SHP77 treated with DMSO at 0.1 percent for 48 hours (cell line): ENCODE measurements at places on chromosomes 1 and 21.
A peak's percentile ranks its signal among the peaks of the same experiment; 100 is the strongest.

GRCh38 chr21:34017039-34017961 lies 56.1 kb upstream of the MRPS6 start:
- no peak for DNase-seq

- DNase-seq: no peak
Observed at GRCh38 chr21:42974832-42975820, 764 bp downstream of the PKNOX1 start.

GRCh38 chr1:20014153-20014552 lies 34.7 kb upstream of the PLA2G2A start:
- no peak for DNase-seq

GRCh38 chr1:11456965-11457364 lies 22.0 kb upstream of the DISP3 start:
- DNase-seq: no peak

DNA sequence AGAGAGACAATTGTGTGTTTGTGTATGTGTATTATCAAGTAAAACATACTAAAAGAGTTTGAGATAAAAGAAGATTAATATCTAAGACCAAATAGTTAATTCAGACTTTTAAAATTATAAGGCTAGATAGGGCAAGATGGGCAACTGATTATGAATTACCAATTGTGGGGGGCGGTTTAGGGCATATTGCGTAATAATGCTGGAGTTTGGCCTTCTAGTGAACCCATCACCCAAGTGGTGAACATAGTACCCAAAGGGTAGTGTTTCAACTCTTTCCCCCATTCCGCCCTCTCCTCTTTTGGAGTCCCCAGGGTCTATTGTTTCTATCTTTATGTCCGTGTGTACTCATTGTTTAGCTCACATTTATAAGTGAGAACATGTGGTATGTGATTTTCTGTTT lies 55.4 kb downstream of the FRRS1 start:
- DNase-seq: no peak

- DNase-seq: peak; percentile 34
Observed at GRCh38 chr1:26234644-26235370, 807 bp downstream of the CEP85 start.

- no peak for DNase-seq
Observed at GRCh38 chr21:32003411-32003810, 130.6 kb downstream of the HUNK start.

- DNase-seq: no peak
Observed at GRCh38 chr1:211535346-211535745, 43.4 kb upstream of the RD3 start.

DNA sequence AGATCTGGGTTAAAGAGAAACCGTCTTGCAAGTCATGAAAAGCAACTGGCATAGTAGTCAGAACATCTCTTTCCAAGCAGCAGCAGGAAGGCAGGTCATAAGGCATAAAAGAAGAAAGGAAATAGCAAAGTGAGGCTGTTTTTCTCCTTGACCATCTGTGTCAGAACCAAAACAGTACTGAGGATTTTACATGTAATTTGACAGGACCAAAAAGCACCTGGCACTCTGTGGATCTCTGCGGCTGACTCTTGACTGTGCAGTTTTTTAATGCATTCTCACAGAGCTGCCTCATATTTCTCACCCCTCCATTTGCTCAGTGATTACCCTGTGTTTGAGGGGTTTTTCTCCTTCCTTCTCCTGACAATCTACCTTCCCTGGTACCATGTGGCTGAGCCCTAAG lies 17.7 kb downstream of the TBX15 start:
- no peak for DNase-seq

DNA sequence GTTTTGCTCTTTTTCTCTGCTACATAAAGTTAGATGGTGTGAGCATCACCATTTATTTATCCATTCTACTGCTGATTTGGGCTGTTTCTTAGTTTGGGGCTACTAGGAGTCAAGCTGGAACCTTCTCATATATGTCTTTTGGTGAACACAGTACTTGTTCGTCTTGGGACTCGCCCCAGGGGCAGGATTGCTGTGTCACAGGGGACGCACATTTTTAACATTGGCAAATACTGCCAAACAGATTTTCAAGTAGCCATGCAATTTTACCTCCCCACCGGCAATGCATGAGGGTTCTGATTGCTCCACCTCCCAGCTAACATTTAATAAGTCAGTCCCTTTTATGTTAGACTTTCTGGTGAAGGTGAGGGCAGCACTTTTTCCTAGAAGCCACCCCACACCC lies 7.5 kb upstream of the IFFO2 start:
- DNase-seq: no peak

DNA sequence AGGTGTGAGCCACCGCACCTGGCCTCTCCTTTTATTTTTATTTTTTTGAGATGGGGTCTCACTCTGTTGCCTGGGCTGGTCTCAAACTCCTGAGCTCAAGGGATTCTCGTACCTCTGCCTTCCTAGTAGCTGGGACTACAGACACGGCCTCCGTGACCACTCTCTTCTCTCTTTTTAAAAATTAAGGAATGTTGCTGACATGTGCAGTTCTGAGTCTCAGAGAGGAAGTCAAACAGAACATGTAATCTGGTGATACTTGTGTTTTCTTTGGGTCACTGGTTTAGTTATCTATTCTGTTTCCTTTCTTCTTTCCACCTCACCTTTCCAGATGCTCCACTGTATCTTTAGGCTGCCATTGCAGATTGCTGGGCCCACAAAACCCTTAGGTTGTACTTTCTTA lies 2.7 kb downstream of the WDTC1 start:
- no peak for DNase-seq

- DNase-seq: no peak
Observed at GRCh38 chr1:42736152-42736551, 3.9 kb downstream of the CLDN19 start.

- DNase-seq: no peak
Observed at GRCh38 chr1:9085306-9085940, 16.0 kb upstream of the SLC2A5 start.

DNA sequence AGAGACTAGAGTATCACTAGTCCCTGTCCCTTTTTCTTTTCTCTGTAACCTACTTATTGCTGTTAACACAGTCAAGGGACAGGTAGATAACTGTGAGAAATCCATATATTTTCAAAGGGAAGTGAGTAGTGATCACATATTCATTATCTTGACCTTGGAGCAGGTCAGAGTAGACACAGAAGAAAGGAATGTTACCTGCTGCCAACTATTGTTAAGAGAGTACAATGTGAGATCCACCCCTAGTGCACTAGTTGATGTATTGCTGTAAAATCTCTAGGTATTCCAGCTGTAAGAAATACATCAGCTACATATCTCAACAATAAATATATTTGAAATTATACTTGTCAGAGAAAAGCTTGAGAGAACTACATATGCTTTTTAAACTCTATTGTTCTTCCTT lies 68.7 kb upstream of the ADGRL2 start:
- DNase-seq: no peak

- no peak for DNase-seq
Observed at GRCh38 chr21:42321845-42322244, 6.6 kb upstream of the TFF3 start.

GRCh38 chr1:215567491-215568298 lies 591 bp downstream of the KCTD3 start:
- peak; percentile 46 for DNase-seq

- DNase-seq: no peak
Observed at GRCh38 chr1:187692799-187693198, 864.0 kb downstream of the PLA2G4A start.

DNA sequence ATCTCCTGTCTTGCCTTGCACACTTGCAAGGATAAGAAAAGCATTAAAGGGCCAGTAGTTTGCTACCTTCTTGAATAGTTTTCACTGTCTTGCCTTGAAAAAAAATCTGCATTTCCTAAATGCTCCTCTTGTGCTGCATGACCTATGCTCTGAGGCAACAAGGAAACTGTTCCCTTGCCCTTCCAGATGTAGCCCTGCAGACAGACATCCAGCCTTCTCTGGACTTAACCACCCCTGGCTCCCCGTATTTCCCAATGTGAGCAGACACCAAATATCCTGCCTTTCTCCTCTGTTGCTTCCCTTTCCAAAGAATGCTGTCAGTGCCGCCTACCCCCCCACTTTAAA lies 177.6 kb downstream of the GABPA start:
- no peak for DNase-seq

- no peak for DNase-seq
Observed at GRCh38 chr1:10624256-10625050, 149.7 kb downstream of the PEX14 start.

GRCh38 chr1:23720256-23720995 lies 22.8 kb upstream of the ELOA start:
- no peak for DNase-seq

DNA sequence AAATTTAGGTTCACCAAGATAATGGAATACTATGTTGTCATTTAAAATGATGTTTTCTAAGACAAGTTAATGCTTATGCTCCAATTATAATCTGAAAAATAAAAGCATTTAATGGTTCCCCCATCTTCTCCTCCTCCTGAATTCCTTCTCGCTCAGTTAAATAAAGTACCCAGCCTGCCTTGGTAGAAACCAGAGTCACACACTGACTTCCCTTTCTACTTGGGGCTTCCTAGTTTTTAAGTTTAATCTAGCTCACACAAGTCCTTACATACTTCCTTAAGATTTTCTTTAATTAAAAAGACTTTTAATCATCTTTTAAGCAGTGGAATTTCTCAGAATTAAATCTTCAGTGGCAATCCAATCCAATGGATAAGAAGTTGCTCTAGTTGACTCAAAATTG lies 32.9 kb downstream of the CD58 start:
- no peak for DNase-seq

DNA sequence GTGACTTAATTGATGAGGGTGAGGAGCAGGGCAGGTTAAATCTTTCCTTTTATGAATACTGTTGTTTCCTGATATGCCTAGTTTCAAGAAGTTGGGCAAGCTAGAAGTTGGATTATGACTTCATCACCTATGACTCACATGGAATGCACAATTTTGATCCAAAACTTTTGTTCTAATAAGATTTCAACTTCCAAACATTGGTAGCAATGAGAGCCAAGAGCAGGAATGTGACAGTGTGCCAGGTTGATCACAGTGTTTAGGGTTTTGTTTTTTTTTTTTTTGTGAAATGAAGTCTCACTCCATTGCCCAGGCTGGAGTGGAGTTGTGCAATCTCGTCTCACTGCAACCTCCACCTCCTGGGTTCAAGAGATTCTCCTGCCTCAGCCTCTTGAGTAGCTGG lies 349.4 kb downstream of the DUSP10 start:
- DNase-seq: no peak

GRCh38 chr1:58057826-58058225 lies 488.7 kb downstream of the OMA1 start:
- no peak for DNase-seq

GRCh38 chr1:151455966-151456365 lies 3.3 kb downstream of the POGZ start:
- no peak for DNase-seq
